Fibroblast of the aortic adventitia (primary cell): ENCODE measurements at places on chromosomes 11 and 22.

DNA sequence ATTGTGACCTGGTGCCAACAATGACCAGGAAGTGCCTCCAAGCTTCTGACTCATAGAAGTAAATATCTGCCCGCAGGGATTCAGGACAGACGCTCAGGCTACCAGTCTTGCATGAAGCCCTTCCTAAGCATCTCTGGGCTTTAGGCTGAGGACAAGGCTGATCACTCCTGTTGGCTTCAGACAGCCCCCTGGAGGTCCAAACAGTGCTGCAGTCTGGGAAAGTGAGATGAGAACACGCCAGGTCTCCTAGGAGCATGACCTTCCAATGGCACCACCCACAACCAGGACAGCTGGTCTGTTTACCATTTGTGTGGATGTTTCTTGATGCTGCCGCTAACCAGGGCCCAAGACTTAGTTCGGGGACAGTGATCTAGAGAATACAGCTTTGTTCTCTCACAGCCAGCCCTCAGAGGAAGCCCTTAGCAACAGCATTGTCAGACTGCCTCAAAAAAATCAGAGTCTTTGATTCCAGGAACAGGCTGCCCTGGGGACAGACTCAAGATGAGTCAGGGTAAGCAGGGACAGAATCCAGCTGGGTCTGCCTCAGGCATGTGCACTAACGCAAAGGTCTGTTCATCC is 111.2 kb downstream of the ZNF280B start:
- peak; percentile 62 for DNase-seq

DNA sequence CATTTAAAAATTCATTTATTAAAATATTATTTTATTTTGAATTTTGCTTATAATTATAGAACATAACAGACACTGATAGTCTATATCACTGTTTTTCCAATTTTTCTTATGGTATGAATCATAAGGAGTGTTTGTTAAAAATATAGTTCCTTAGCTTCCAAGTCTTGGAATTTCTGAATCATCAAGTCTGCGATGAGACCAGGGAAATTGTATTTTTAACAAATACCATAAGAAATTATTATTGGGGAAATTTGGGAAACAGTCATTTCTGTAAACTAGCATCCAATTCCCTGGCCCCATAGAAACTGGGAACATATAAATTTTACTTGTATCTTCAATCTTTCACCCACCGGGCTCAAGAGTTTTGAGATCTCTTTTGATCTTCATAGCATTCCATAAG is 38.0 kb upstream of the PICALM start:
- peak; percentile 68 for DNase-seq

- DNase-seq = peak; percentile 11
These were observed 132.3 kb upstream of the ZBED5 start for GRCh38 chr11:10990160-10990559.

GRCh38 chr11:117382746-117383145 is 55.1 kb downstream of the CEP164 start:
- no peak for DNase-seq

DNA sequence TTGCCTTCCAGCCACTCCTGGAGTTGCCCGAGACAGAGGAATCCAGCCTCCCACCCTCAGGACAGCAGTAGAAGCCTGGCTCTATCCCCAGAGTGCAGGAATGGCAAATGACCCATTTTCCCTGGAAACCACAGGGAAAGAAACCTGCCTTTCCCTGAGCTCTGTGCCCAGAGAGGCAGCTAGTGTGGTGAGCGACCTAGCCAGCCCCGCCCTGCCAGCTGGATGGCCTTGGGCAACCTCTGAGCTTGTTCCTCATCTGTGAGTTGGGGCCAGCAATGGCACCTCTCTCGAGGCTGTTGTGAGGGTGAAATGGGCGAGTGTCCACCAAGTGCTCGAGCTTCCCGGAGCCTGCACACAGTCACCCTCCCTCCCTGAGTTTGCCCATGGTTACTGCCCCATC is 3.7 kb downstream of the OMP start:
- DNase-seq = no peak

GRCh38 chr11:8811571-8811970 is 99.4 kb upstream of the AKIP1 start:
- peak; percentile 65 for DNase-seq

DNA sequence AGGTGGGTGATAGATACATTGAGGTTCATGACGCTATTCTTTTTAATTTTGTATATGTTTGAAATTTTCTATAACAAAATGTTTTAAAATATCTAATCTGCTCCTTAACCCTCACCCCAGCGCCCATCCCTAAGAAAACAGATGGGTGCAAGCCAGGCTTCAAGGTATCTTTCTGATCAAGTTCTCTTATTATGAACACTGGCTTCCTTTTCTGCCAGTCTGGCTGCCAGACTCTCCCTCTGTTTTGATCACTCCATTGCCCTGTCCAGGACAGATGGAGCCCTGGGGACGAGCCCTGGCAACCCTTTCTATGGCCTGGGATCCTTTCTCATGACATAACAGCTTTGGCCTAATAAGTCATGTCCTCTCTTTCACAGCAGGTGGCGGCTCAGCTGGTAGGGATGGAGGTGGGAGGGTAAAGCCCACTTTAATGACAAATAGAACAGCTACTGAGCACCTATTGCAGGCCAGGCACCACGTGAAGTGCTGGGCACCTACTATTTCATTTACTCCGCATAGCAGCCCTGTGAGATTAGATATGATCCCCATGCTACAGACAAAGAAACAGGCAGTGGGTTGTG is 38.4 kb downstream of the DRD2 start:
- DNase-seq = no peak

- no peak for DNase-seq
These were observed 1.0 kb upstream of the HTATIP2 start for GRCh38 chr11:20362481-20362880.

DNA sequence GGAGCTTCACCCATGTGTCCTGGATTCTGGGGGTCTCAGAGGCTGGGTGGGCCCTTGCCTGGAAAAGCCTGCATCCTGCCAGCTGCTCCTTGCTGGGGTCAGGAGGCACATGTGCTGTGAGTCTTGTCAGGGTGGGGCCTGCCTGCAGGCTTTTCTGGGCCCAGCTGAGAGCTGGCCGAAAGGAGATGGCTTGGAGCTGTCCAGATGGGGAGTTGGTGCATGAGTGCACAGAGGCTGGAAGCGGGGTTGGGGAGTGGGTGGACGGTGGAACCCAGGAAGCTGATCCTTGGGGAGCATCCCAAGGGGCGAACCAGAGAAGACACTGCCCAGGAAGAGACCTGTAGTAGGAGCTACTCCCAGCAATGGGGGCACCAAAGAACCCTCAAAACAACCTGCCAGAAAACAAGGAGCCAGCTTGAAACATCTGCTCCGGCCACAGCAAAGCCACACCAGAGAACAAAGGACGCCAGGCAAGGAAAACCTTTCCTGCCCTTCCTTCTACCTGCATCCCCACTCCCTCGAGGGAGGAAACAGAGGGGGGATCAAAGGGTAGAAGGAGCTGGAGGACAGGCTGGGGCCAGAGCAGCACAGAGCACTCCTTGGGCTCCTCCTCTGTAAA is 8.2 kb upstream of the KCTD17 start:
- DNase-seq = no peak

DNA sequence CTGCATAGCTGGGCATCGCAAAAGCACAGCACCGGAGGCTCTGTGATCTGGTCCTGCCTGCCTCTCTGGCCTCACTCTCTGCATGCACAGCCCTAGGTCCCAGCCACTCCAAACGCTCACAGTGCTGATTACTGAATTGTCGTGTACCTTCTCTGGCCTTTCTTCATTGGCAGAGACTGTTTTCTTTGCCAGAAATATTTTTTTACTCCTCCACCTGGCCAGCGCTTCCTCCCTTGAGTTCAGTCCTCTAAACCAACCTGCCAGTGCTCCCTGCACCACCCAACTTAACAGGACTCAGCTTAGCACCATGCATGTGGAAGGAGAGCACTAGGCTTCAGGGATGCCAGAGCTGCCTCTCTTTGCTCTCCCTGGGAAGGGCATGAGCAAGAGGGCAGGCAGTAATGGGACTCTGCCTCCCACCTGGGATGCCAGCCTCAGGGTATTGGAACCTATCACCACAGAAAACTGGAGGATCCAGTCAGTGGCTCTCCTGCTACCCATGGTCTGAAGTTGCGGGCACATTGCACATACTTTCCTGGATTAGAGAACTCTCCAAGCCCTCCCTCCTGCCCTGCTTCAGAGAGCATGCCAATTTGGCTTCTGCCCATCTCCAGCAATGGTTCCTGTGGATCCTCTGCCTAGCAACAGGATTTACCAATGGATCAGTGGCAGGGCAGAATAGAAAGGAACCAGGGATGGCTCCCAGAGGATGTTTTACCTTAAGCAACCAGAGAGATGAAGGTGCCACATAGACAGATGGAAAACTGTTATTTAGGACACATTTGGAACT is 37.0 kb upstream of the GNAZ start:
- no peak for DNase-seq
